ENCODE measurements at places on chromosomes 1 and 21.
A peak's percentile ranks its signal among the peaks of the same experiment; 100 is the strongest.

- no peak for DNase-seq
These were observed 42.0 kb downstream of the STUM start for GRCh38 chr1:226590614-226591013.

GRCh38 chr1:65704318-65704717 is 88.4 kb upstream of the PDE4B start:
- DNase-seq = no peak

GRCh38 chr1:23561076-23561812 is 1.9 kb upstream of the ID3 start:
- DNase-seq = no peak

DNA sequence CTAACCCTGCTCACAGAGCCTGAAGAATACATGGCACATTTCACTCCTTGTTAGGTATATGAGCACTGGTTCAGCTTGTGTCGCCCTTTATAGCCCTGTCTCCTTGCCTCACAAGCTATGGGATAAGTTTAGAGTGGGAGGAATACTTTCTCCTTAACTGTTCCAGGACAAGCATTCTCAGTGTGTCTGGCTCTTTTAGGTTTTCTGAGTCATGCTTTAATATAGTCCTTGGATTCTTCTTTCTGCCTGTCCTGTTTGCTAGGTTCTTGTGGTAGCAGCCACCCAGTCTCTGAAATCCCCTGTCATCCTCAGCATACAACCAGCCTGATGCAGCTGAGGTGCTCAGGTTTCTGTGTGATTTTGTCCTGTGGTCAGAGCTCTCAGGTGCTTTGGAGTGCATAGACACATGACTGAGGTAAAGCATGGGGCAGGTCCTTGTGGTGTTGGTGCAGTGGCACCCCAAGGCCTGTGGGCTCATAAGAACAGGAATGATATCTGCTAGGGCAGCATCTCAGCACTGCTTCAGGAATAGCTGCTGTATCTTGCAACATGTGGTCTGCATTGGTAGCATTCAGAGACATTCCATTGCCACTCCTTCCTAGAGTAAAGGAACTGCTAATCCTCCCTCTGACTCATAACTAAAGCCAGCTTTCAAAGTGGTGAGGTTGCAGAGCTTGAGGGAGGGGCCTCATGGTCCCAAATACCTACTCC is 14.2 kb upstream of the CASQ2 start:
- DNase-seq = no peak

DNA sequence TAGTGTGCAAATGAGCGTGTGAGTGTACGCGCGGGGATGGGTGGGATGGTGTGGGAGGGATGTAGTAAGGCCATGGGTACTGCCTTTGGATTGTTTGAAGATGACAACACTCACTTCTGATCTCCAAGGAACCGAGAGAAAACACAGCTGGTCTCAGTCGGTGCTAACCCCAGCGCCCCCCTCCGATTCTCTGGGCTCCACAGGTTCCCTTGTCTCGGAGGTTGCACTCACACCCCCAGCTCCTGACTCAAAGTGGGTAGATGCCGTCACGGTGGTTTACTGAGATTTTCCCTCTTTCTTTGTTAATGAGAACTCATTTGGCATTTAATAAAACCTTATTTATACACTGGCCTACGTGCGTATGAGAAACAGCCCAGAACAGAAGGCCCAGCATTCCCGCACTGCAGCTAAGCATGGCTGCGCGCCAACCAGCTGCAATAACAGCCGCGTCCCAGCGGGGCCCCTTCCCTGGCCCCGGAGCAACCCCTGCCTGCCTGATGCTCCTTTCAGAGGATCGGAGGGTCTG is 25.8 kb downstream of the ABCA4 start:
- no peak for DNase-seq

DNA sequence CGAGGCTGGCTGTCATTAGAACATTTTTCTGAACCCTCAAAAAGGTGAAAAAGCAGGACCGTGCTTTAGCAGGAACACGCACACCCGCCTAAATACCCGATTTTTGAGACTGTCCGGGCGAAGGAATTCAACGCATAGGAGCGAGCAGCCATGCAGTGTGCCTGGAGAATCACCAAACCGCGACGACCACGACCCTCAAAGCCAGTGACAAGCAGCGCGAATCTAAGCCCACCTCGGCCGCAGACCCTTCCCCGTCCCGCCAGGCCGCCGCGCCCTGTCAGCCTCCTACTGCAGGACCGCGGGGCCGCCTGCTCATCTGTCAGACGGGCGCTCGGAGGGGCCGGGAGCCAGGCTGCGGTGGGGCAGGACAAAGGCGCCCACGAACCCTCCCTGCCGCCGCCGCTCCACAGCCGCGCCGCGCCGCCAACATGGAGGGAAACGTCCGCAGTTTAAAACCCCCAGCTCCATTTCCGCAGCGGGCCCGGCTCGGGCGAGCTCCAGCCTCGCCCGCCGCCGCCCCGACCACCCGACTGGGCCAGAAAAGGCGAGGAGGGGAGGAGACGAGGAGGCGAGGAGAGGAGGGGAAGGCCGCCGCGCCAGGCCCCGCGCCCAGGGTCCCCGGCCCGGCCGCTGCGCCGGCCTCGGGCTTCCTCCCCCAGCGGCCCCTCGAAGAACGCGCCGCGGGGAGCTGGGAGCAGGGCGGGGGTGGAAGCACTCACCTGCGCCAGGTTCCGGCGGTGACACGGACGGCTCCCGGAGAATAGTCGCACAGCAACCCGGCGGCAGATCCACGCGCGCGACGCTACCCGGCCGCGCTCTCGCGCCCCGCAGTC is at the start of gene LBR:
TSS of gene LBR (minus strand) at position 804 of the 833 bp plus-strand sequence. CDS start 3,963 bp downstream, outside the sequence.
- peak; percentile 17 for DNase-seq

DNA sequence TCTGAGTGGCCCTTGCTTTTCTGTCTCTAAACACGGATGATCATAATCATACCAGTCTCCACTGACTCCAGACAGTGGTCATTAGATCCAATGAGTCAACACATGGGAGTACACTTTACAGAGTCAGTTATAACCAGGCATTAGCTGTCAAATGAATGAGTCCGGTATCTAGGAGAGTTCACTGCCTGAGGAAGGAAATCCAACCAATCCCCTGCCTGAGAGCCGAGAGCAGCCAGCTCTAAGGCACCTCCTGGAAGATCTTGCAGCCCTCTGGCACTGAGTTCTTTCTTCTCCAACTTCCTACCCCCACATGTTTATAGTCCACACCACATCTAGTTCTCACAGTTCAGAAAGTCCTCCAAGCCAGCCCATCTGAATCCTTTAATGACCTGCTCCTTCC is 29.4 kb upstream of the RBM15 start:
- no peak for DNase-seq

DNA sequence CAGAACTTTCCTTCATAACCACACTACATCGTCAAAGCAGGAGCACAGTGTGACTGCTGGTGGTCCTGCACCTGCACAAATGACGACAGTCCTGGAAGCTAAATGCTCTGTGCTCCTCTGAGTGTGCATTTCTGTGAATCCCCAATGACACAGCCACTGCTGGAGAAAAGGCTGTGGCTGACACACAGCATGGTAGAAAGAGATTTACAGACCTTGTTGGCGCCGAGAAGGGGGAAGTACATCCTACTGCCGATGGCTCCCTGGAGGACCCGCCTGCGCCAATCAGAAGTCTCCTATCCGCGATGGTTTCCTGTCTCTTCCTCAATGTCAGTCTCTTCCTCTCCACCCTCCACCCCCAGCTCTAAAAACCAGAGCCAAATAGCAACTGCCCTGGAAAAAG is 115.4 kb upstream of the RAB4A start:
- no peak for DNase-seq

DNA sequence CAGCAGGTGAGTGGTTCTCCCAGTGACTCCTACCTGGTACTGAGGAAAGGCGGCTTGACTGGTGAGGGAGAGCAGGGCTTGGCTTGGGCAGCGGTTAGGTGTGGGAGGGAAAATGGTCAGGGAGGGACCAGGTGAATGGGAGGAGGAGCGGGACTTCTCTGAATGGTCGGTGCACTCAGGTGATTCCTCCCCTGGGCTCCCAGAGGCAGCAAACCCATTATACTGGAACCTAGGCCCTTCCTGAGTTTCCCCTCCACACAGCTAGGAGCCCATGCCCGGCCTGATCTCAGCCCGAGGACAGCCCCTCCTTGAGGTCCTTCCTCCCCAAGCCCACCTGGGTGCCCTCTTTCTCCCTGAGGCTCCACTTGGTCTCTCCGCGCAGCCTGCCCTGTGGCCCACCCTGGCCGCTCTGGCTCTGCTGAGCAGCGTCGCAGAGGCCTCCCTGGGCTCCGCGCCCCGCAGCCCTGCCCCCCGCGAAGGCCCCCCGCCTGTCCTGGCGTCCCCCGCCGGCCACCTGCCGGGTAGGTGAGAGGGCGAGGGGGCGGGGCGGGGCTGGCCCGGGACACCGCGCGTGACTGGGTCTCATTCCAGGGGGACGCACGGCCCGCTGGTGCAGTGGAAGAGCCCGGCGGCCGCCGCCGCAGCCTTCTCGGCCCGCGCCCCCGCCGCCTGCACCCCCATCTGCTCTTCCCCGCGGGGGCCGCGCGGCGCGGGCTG is 2.3 kb downstream of the ARTN start:
- no peak for DNase-seq

- no peak for DNase-seq
These were observed 151.2 kb downstream of the OMA1 start for GRCh38 chr1:58395355-58395754.

DNA sequence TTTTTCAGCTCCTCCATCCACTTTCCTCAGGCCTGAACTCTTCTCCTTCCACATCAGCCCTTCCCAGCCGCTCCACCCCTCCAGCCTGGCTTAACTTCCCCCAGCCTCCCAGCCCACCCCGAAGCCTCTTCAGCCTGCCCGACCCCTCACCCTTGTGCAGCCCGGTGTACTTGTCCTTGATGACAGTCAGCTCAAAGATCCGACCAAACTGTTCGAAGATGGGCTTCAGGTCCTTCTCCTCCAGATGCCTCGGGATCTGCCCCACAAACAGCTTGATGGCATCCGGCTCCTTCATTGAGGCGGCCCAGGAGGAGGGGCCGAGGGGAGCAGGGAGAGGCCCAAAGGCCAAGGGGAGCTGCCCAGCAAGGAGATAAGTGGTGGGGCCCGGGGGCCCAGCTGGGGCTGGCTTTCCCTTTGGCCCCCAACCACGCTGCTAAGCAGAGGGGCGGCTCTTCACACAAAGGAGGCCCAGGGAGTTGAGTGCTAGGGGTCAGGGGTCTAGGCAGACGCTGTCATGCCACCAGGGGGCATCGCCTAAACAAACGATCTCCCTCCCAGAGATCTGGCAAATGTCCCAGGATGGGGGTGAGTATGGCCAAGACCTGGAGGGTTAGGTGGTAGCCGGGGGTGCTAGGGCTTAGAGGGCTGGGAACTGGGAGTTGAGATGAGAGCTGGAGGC is 738 bp downstream of the CELF3 start:
- DNase-seq = no peak

GRCh38 chr1:229845410-229846138 is 219.5 kb downstream of the URB2 start:
- no peak for DNase-seq

DNA sequence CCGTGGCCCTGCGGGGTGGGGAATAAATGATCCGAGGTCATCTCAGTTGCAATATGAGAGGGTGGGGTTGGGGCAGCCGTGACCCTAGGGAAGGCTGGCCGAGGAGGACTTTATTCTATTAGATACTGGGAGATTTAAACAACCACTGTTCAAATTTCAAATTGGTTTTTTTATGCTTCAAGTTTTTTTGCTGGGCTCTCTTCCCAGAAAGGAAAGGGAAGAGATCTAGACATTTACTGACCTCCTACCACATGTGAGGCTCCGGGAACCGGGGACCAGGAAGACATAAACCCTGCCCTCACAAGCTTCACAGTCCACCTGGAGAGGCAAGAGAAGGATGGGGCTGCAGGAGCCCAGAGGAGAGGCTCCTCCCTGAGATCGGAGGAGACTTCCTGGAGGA is 207.3 kb downstream of the FOXD2 start:
- no peak for DNase-seq

GRCh38 chr1:247487057-247487456 is 29.2 kb upstream of the OR2B11 start:
- DNase-seq = no peak

DNA sequence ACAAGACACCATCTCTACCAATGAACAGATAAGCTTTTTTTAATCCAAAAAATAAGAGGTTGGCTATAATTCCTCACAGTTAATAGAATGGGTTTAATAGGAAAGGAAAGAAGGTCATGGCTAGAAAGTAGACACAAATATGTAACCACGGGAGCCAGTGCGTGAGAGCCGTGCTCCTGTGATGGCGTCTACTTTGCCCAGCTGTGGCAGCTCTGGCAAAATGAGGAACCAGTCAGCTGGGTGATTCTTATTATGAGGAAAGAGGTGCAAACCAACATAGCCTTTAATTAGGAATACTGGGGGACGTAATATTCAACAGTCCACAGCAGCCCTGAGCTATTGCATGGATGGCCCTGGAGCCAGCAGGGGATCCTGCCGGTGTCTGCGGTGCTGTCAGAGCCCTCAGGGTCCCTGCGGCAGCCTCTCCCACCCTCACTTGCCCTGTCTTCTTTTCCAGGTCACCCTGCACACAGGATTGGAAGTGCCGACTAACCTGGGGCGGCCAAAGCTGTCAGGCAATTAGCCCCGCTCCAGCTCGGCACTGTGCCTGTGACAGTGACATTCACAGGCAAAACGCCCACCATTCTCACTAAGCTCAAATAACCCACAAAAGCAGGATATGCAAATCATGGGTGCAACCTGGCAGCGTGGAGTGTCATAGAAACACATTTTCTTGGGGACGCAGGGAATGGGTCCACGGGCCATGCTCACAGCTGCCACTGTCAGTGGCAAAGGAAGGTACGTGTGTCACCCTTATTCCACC is 25.9 kb upstream of the GNPAT start:
- peak; percentile 6 for DNase-seq

- no peak for DNase-seq
These were observed 11.9 kb upstream of the SMAP2 start for GRCh38 chr1:40361637-40362036.

GRCh38 chr1:45928486-45929205 is 125.2 kb downstream of the MAST2 start:
- no peak for DNase-seq

DNA sequence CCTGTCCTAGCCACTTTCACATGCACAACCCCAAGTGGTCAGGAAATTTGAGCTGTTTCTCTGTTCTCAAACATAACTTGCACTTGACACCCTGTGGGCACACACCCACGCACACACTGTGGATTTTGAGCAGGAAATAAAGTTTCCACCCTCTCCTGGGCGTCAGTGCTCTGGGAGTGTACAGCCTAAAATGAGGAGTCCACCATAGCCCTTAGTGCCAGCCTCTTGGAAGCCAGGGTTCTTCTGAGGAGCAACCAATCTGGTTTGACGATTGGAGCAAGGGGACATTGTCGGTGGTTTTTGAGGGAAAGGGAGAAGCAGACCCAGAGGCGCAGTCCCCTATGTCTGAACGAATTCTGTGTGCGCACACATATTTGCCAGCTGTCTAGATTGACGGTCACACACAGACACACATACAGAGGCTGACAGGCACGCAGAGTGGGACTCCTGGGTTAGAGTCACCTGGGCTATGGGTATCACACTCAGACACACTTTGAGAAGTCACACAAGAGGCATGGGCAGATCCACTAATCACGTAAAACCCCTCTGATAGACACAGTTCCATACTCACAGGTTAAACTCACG is 2.7 kb downstream of the DMBX1 start:
- DNase-seq = no peak

All from stimulated activated CD8-positive, alpha-beta memory T cell treated with anti-CD3 and anti-CD28 coated beads, Interleukin-4, amount 100 ng/mL, for 24 hours (primary cell).